NCI-H1436 treated with DMSO at 0.1 percent for 48 hours (cell line): ENCODE measurements at places on chromosomes 7 and 10.

- no peak for DNase-seq
Observed at GRCh38 chr10:12400266-12400931, 51.1 kb downstream of the CAMK1D start.

GRCh38 chr10:94403380-94404213 is 1.3 kb downstream of the TBC1D12 start:
- no peak for DNase-seq

GRCh38 chr10:75836064-75836463 is 404.6 kb downstream of the LRMDA start:
- no peak for DNase-seq

DNA sequence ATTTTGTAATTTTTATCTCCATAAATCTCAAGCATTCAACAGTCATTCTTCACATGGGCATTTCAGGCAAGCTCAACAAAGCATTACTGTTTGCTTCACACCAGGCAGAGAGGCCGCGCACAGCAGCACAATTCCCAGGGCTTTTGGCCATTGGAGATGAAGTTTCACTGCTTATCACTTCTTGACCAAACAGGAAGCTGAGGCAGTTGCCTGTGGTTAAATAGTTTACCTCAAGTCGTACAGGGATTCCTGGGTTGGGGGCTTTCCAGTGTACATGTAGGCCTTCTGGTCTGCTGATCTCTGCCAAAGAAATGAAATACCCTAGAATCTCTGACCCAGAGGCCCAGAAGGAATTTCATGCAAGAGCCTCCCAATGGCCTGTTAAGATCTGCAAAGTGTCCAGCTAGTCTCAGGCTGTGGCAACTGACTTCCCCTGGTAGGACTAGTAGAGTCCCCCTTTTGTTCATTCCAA is 11.2 kb upstream of the PRDX3 start:
- DNase-seq: no peak

DNA sequence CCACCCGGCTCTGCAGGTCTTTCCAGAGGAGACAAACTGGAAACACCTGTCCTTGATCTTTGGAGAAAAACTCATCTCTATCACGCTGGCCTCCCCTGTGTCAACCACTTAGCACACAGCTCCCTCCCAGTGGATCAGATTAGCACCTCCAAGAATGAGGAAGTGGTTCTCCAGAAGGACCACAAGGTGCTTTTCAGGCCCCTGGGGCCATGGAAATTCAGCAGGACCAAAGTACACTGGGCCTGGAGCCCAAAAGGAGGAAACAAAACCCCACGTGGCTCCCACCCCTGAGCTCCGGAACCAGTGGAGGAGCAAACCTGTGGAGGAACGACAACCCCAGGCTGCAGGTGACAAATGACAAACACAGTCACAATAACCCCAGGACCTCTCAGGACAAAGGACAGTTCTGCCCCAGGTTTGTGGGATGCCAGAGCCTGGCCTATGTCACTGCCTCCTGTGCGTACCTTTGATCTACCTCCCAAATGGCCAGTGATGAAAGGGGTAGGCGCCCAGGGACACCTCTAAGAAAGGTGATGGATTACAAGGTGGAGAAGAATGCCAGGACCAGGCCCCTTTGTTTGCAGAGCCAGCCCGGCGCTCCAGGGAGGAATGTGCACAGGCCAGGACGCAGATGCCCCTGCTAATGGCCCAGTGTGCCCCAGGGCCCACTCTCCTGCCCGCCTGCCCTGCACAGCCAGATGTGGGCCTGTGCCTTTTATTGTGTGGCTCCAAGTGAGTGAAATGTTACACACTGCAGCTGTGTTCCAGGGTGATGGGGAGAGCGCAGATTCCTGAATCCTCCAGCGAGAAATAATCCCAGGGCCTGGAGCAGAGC is 5.7 kb downstream of the TNS3 start:
- DNase-seq: no peak

DNA sequence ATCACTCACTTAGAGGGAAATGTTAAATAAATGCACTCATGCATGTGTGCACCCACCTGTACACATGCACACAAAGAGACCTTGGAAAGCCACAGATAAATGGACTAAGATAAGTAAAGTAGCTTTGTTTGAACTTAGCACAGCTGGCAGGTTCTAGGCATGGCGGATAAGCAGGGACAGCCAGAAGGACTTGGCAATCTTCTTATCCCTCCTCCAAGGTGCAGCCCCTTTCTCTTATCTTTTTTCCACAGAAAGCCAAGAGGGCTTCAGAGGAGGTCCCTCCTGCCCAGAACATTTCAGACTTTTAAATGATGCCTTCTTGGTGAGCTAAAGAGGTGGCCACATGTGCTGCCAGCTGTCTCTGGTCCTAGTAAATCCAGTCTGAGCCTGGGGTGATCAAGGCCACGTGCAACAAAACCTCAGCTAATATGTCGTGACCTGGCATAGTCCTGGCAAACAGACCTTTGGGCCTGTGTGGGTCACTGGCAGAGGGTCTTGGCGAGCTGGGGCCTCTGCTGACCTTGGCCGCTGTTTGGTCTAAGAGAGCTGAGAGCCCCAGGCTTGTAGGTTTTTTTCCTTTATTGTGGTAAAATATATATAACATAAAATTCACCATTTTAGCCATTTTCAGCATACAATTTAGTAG is 43.2 kb upstream of the SLC35B4 start:
- DNase-seq: no peak

- DNase-seq: no peak
Observed at GRCh38 chr7:122161628-122162027, 17.6 kb upstream of the AASS start.

DNA sequence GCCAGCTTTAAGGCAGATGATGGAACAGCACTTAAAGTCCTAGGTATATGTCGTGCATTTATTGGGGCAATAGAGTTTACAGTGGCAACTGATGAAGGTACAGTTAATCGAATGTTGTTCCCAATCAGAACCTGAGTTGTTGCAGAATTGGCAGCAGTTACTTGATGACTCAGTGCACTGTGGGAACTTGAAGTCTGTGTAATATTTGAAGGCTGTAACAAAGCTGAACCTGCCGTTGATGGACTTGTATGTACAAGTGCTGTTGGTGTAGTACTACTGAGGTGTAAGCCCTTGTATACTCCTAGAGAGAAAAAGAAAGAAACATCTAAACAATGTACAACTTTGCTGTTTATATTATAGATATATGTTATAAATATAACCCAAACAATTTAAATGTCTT is 75.3 kb downstream of the EPC1 start:
- DNase-seq: no peak

DNA sequence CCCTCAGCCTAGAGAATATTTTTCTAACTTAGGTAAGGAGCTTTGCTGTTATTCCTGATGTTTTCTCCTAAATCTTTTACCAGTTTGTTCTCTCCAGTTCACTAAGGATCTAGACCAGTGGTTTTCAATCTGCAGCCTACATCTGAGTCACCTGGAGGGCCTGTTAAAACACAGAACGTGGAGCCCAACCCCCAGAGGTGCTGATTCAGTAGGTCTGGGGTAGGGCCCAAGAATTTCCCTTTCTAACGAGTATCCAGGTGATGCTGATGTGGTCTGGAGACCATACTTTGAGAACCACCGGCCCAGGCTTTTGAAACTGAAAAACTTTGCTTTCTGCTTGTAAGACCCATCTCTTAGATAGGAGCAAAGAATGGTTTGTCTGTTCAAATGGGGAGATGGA is 51.2 kb upstream of the KMT2E start:
- no peak for DNase-seq

DNA sequence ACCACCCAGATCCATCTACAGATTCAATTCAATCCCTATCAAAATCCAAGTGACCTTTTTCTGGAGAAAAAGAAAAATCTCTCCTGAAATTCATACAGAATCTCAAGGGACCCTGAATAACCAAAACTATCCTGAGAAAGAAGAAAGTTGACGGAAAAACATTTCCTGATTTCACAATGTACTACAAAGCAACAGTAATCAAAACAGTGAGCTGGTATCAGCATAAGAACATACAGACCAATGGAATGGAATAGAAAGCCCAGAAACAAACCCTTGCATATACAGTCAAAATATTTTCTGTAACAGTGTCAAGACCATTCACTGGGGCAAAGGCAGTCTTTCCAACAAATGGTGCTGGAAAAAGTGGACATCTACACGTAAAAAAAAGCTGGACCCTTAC is 89.9 kb downstream of the JMJD1C start:
- no peak for DNase-seq

- DNase-seq: no peak
Observed at GRCh38 chr10:119339109-119339508, 131.7 kb downstream of the GRK5 start.

GRCh38 chr10:35421553-35422178 is 85.4 kb downstream of the CCNY start:
- DNase-seq: no peak

DNA sequence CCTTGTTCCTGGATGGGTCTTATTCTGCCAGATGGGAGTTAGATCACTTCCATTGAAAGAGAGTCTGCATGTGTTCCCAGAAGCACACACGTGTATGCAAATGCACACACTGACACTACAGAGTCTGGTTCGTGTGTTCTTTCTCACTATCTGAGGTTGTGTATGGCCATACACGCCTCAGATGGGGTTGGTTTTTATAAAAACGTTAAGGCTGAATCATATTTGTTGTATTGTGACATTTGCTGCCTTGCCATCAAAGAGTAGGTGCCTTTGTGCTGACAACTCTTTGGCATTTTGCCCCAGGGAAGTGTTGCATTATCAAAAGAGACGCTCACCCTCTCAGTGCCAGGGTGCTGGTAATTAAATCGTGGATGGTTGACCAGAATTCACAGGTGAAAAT is 37.7 kb upstream of the HDAC9 start:
- no peak for DNase-seq

- no peak for DNase-seq
Observed at GRCh38 chr7:70459546-70459945, 672.4 kb upstream of the GALNT17 start.

GRCh38 chr10:104100795-104101194 is 15.1 kb upstream of the COL17A1 start:
- no peak for DNase-seq

GRCh38 chr7:69184339-69184738 is 413.9 kb upstream of the AUTS2 start:
- no peak for DNase-seq

DNA sequence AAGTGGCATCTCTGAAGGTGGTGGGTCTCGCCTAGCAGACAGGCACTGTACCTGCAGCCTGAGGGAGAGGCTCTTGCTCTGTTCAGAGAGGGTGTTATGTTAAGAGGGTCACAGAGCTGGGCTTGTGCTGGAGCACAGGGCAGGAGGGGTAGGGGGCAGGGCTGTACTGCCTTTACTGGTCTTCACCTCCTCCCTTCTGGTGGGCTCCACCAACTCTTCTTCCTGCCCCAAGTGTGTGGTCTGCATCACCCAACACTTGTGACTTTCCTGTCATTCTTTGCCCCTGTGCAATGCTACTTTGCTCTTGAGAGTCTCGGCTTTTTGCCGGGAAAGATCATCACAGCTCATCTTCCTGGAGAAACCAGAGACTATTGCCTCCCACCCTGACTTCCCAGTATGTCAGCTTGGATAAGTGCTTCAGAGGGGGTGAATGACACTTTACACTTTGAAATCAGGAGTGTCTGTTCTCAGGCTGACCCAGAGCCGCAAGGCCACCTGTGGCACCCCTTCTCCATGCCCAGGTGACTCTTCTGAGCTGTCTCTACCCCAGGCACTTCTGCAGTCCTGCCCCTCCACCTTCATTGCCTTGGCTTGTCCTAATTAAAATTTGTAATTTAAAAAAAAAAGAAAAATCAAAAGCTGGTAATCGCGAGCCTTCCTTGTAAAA is 38.4 kb upstream of the IKZF1 start:
- no peak for DNase-seq

- DNase-seq: no peak
Observed at GRCh38 chr7:11706666-11707605, 125.1 kb downstream of the THSD7A start.

DNA sequence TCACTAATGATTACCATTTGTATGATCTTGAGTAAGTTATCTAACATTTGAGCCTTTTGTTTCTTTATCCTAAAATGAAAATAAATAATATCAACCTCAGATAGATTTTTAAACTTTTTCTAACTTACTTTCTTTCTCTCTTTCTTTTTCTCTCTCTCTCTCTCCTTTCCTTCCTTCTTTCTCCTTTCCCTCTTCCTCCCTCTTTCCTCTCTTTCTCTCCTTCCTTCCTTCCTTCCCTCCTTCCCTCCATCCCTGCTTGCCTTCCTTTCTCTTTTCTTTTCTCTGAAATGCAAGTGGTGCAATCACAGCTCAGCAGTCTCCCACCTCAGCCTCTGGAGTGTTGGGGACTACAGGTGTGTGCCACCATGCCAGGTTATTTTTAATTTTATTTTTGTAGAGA is 132.9 kb upstream of the ASAH2 start:
- DNase-seq: no peak

DNA sequence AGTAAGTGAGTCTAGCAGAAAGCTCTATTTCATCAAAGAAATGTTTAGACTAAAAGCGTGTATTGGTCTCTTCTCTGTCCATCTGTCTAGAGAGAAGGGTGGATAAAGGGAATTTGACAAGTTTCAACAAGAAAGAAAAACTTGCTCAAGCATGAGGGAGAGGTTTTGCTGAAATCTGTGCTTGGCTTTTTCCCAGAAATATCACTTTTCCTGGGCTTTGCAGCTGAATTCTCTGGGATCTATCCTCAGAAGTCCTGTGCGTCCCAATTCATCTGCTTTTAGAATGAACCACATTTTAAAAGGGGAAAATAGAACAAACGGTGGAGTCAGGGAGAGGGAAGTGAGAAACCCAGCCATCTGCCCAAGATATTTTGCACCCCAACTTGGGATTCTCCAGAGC is 59.6 kb upstream of the CELF2 start:
- no peak for DNase-seq

GRCh38 chr10:96638696-96639095 is 51.9 kb upstream of the TM9SF3 start:
- DNase-seq: no peak

DNA sequence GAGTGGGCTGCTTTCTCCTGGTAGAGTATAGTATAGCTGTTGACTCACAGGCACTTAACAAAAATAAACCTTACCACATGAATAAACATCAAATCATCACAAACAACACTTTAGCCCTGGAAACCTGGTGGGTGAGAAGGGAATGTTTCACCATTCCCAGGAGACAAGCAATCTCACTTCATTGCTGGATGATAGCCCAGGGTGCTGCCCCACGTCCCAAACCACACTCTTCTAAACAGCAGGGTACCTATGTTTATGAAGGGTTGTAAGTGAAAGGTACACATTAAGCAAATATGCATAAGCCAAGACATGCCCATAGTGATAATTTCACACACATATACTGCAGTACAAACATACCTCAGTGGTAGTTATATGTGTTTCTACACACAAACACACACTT is 276.2 kb downstream of the FGFR2 start:
- DNase-seq: no peak

GRCh38 chr10:100020142-100020885 is 10.6 kb upstream of the DNMBP start:
- DNase-seq: peak; percentile 51

DNA sequence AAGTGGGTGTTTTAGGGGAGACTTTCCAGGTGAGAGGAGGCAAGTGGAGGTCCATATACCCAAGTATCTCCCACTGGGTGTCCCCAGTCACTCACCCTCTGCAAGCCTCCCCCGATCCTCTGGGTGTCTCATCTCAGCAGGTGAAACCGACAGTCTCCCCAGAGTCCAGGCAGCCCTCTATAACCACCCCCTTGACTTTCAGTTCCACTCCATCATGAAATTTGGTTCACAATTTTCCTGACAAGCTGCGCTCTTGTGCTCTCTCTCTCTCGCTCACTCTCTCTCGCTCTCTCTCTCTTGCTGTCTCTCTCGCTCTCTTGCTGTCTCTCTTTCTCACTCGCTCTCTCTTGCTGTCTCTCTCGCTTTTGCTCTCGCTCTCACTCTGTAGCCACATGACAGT is 8.1 kb upstream of the RABGEF1 start:
- DNase-seq: no peak

- DNase-seq: no peak
Observed at GRCh38 chr10:86971232-86971991, 3.1 kb downstream of the ADIRF start.
